Hepatocyte (in vitro differentiated cells): ENCODE measurements at places on chromosomes 11 and 22.

DNA sequence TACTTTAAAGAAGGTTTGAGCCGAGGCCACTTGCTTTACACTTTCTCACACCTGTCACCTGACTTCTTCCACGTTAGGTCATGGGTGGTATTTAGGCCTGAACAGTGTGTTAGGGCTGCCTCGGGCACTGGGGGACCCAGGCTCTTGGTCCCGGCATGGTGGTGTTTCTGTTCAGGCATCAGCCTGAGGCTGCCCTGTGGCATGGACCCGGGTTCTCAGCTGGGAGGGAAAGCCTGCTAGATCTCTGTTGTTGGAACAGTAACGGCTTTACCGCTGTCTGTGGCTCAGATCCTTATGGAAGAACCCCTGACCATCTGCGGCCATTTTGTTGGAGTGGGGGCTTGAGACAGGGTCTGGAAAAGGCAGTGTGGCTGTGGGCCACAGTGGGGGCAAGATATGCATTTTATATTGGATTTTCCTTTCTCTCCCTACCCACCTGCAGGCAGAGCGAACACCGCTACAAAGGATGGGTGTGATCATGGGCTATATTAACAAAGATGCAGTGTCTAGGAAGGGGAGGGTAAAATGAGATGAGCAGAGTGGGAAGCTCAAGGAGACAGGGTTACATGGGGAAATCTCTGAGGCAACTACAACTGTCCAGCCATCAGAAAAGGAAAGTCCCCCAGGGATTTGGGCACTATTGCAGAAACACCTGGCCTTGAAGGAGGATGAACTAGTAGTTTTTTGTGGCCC lies 1.6 kb upstream of the KCNJ11 start:
- DNase-seq, result no peak

- DNase-seq, result no peak
Observed at GRCh38 chr11:46315783-46316563, 31.3 kb upstream of the DGKZ start.

DNA sequence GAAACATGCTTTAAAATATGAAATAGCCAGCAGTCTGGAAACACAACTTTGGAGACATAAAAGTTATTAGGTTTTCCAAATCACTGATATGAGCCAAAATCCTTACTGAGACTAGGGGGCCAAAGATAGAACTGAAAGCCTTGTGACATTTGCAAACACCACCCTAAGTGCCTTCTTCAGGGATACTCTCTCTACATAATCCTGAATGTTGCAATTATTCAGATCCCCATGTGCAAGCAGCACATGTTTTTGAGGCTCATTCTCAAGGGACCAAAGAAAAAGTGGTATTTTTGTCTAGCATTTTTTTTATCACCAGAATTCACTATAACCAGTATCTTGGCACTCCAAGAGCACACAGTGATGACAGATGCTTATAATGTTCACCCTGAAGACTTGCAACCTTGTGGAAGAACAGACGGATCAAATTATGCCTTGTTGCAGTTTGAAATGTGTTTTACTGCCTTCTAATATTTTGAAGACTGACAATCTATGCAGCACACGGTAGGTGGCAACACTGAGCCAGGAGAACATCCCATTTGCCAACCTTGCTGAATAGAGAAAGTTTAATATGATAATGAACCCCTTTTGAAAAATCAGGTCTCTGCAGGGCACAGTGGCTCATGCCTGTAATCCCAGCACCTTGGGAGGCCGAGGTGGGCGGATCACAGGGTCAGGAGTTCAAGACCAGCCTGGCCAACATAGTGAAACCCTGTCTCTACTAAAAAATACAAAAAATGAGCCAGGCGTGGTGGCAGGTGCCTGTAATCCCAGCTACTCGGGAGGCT lies 78.5 kb downstream of the PLEKHA7 start:
- peak; percentile 63 for DNase-seq

- DNase-seq, result peak; percentile 50
Observed at GRCh38 chr11:12842933-12843636, 166.0 kb upstream of the RASSF10 start.

DNA sequence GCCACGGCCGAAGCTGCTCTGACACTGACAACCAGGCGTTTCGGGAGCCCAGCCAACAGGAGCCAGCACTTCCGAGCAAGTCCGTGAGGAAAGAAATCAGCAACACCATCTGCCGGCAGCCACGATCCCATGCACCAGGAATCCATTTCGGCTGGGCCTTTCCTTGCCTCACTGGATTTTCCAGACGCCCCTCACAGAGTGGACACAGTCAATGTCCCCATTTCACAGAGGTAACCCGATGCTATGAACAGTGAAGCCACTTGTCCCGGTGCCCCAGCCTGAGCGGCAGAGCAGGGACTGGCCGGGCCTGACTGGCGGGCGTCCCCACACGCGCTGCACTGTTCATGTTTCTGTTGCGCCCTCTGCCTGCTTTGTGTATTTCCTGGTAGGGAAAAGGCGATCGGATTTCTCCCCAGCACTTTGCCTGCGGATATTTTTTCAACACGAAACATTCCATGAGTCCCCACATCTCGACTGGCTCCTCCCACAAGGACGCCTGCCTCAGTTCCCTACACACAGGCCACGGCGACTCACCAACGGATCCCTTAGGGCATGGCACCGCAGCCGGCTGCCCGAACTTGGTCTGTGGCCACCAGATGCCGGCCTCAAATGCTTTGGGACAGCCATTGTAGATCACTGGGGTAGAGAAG lies 55.3 kb downstream of the TRMU start:
- no peak for DNase-seq

DNA sequence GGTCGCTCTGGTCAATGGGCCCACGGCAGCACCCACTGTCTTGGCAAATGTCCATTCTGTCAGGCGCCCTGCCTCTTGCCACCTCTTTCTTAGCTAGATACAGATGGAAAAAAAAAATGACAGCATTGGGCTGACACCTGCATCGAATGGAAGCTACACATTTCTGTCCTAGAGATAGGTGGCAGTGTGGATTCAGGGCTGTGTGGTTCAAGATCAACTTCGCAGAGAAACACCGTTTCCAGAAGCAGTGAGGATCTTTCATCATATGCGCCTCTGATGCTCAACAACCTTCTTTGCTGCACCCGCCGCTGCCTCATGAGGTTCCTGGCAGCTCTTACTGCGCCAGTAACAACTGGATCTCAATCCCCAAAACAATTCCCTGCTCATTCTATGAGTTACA lies 236.3 kb downstream of the KIRREL3 start:
- no peak for DNase-seq

- no peak for DNase-seq
Observed at GRCh38 chr11:85884581-85885021, 29.4 kb downstream of the CCDC83 start.

DNA sequence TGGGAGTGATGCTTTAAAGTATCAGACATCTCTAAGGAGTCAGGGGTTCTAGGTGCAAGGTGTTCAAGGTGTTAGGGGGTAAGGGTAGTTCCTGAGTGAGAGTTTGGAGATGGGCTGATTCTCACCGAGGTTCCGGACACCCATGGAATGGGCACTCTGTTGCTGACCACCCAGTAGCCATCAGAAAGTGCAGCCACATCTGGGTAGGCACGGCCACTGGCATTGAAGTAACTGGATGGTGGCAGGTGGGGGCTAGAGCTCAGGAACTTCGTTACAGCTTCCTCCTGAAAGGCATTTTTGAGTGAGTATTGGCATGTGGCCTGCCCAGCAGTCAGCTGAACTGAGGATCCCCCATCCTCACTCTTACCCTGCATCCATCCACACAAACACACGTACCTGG lies 3.0 kb upstream of the TAF10 start:
- no peak for DNase-seq

- peak; percentile 37 for DNase-seq
Observed at GRCh38 chr11:122816761-122817520, 21.4 kb upstream of the CRTAM start.

- DNase-seq, result no peak
Observed at GRCh38 chr11:73217131-73217809, 811 bp upstream of the P2RY2 start.

DNA sequence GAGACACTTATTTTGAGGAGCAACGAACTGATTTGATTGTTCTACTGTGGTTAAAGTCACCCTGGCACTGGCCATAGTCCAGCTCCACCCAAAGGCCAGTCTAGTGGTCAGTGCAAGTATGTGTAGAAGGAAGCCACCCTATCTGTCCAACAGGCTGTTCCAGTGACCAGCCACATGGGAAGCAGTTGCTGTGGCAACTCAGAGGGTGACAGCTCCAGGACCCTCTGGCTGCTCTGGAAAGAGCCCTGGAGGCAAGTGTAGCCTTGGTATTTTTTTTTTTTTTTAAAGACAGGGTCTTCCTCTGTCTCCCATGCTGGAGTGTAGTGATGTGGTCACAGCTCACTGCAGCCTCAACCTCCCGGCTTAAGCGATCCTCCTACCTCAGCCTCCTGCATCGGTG lies 27.8 kb downstream of the LMO1 start:
- DNase-seq, result no peak
